ENCODE measurements at places on chromosomes 7 and 10. TPM values are rescaled to one million over a fixed set of nuclear protein-coding genes. Genes with fewer than 3 reads are reported as not detected.
A peak's percentile ranks its signal among the peaks of the same experiment; 100 is the strongest.

The TSPAN12 gene
- total RNA-seq, result not detected

The OR2A12 gene
- not detected for total RNA-seq

The SDHAF3 gene
- total RNA-seq, result 44.3 TPM

The EIF5AL1 gene
- 0.18 TPM for total RNA-seq

The PTPRZ1 gene
- not detected for total RNA-seq

The BLNK gene
- not detected for total RNA-seq

The SFTPA1 gene
- total RNA-seq, result not detected

The MYO3A gene
- not detected for total RNA-seq

The CFAP43 gene
- 0.09 TPM for total RNA-seq

The SPDYE6 gene
- not detected for total RNA-seq

The TAS2R3 gene
- 1.1 TPM for total RNA-seq

DNA sequence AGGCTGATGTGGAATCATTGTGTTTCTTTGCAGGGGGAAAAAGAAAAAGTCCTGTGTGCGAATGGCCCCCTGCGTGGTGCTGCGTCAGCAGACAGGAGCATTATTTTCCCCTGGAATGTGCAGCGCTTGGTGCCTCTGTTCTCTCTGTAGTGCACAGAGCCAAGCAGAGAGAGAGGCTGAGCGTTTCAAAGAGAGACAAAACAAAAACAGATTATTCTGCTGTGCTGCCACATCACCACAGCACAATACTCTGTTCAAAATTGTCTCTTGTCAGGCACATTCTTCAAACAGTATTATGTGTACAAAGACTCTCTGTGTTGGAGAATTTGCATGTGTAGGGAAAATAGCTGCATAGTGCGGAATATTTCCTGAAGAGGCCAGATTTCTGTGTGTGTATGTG is 609.0 kb downstream of the SDK1 start:
- no peak for DNase-seq

DNA sequence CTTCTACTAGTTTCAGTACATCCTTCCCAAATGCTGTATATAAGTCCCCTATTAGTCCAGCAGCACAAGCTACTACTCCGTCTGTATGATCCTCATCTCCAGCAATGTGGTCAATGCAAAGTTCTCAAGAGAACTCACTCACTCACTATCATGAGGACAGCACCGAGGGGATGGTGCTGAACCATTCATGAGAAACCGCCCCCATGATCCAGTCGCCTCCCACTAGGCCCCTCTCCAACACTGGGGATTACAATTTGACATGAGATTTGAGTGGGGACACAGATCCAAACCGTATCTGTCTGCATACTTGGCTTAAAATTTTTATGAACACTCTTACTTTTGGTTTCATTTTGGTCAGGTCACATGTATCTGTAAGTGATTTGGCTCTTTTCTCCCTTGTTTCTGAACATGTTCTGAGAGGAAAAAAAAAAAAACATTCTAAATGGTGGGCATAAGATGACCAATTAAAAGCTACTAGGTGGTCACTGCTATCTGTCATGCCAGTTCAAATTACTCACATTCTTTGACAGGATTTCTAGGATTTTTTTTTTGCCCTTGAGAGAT is 60.1 kb downstream of the ZNF783 start:
- no peak for DNase-seq

DNA sequence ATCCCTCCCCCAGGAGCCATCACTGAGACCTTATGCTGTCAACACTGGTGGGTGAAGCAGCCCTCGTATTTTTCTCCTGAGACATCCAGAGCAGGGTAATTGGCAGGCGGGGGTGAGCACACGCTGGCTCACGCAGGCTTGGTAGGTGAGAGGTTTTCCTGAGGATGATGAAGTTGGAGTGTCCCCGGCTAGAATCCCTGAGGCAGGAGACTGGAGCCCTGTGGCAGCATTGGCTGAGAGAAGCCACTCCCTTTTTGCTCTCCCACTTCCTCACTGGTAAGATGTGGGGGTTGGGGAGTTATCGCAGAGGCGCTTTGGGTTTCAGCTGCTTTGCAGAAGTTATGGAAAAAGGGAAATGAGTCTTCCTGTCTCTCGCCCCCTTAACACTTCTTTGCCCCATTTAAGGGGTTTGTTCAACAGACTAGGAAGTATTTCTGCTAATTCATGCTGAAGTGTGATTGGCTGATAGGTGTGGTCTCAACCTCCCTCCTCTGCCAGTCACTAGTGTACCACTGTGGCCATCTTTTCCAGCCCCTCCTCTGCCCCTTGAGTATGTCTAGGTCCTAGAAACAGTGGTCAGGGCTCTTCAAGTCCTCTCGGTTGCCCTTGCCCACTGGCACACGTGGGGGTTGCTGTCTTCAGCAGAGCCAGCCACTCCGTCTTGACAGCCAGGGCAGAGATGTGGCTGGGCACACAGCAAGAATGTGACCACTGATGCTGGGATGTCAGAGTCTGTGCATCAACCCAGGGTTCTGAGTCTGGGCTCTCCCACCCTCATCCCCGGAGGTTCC is 5.7 kb downstream of the ARPC1B start:
- peak; percentile 69 for DNase-seq

- DNase-seq, result no peak
These were observed 99.2 kb downstream of the PTPRN2 start for GRCh38 chr7:158488181-158488971.

- DNase-seq, result no peak
These were observed 33.4 kb upstream of the NRBF2 start for GRCh38 chr10:63099734-63100133.

- no peak for DNase-seq
These were observed 54.3 kb upstream of the DPYSL4 start for GRCh38 chr10:132132421-132132841.

DNA sequence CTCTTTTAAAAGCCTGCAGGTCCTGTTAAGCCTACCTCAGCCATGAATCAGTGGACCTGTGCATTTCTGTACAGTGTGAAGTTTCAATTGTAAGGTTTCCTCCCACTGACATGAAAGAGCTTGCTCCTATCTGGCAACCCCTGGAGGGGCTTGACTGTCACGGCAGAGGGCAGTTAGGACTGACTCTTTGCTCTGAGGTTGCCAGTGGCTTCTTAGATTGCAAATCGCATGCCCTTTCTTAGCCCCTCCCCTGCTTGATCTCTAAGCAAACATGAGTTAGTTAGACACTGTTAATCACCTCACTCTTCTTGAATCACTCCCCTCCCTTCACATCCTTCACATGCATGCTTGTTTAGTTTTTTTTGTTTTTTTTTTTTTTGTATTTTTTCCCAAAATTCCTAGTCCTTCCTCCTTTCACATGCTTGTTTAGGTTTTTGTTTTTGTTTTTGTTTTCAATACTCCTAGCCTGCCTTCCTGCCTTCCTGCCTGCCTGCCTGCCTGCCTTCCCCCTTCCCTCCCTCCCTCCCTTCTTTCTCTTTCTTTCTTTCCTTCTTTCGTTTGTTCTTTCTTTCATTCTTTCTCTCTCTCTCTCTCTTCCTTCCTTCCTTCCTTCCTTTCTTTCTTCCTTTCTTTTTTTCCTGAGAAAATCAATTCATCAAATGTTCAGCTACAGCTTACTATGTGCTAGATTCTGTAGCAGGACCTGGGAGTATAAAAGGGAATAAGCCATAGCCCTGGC is 6.0 kb upstream of the HIPK2 start:
- no peak for DNase-seq

GRCh38 chr7:136925556-136925955 is 57.1 kb downstream of the CHRM2 start:
- no peak for DNase-seq

GRCh38 chr7:99120916-99121315 is 23.0 kb downstream of the SMURF1 start:
- DNase-seq, result no peak

- DNase-seq, result no peak
These were observed 63.7 kb downstream of the LARP4B start for GRCh38 chr10:867807-868206.

GRCh38 chr7:97623333-97623732 is 108.6 kb upstream of the TAC1 start:
- DNase-seq, result no peak

GRCh38 chr10:20662742-20663141 is 234.4 kb downstream of the NEBL start:
- no peak for DNase-seq

GRCh38 chr7:155234158-155234492 is 63.6 kb upstream of the INSIG1 start:
- no peak for DNase-seq

DNA sequence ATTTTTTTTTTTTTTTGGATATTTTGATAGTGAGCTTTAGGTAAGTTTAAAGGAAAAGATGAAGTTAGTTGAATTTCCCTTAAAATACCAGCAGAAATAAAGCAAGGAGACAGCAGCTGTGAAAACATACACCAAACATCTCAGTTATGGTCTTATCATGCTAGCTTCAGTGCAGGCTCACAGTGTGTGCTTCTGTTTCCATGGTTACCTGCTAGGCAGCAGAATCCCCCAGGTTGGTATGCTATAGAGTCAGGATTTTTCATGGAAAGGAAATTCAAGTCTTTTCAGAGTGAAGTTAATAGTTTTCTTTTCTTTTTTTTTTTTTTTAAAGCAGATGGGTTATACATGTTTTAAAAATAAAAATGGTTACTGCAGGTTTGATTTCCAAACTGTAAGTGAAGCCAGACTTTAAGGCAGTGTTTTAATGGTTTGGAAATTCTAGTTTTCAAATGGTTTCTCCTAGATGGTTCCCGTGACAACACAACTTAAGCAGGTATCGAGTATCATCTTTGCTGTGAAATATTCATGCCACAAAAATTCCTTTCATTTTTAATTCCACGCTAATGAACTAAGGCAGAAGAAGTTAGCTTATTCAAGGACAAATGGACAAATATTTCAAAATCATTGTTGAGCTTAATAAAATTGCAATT is 230.9 kb downstream of the BICC1 start:
- DNase-seq, result no peak

DNA sequence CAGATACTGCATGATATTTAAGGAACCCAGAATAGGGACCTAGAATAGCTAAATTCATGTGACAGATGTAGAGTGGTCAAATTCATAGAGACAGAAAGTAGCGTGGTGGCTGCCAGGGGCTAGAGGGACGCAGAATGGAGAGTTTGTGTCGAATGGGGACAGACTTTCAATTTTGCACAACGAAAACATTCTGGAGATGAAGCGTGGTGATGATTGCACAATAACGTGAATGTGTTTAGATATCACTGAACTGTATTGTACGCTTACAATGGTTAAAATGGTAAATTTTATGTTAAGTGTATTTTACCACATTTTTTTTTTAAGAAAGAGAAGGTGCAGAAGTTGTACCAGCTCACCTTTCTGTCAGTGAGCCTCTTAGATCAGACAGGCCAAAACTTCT is 137.8 kb upstream of the TNS3 start:
- no peak for DNase-seq

DNA sequence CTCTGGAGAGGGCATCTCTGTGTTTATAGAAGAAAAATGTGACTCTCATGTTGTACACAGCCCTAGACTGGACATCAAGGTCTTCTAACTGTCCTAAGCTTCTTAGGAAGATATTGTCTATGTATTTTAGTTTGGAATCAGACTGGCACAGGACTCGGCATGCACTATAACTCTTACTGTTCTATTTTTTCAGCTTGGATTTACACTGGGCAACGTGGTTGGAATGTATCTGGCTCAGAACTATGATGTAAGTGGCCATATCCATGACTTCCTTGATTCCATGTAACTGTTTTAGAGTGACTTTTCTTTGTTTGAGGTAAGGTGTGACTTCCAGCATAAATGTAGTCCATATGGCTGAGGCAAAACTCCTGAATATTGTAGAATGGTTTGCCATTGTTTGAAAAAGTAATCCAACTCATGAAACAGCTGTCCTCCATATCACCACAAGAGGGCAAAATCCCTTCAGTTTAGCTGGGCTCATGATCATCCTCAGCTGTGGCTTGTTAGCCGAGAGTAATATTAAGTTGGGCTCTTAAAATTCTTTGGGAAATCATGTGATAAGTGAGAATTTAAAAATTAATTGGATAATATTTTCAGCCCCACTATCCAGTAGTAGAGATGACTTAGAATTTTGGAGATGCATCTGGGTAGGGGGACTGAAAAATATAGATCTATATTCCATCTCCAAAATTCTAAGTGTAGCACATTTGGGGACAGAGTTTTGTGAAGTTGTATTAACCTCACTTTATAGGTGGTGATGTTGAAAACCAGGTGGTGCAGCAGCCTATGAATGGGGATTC is 10.4 kb downstream of the STMP1 start:
- DNase-seq, result no peak

GRCh38 chr7:30896783-30897637 is 14.6 kb upstream of the AQP1 start:
- no peak for DNase-seq

GRCh38 chr7:101936611-101937231 is 119.3 kb downstream of the CUX1 start:
- no peak for DNase-seq

DNA sequence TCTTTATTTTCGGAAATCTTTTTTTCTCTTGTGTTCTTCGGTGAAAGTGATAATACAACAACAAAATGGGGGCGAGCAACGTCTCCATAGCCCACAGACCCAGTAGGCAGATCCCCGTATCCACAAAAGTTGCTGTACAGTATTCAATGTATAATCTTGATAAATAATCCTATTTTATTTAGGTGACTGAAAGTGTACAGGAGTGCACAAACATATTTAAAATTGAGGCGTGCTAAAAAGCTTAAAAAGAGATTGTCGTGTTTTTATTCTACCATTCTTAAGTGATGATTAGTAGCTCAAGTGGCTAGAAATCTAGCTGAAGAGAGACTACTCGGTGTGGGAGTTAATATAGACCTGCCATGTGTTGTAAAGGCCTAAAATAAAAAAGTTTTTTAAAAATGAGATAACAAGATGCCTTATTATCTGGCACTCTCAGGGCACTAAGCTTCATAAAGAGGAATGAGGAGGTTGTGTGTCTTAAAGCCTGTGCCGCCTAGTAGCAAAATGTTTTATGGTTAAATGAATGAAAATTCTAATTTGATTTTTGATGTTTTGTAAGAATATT is 1.6 kb downstream of the CAPZA2 start:
- DNase-seq, result no peak

DNA sequence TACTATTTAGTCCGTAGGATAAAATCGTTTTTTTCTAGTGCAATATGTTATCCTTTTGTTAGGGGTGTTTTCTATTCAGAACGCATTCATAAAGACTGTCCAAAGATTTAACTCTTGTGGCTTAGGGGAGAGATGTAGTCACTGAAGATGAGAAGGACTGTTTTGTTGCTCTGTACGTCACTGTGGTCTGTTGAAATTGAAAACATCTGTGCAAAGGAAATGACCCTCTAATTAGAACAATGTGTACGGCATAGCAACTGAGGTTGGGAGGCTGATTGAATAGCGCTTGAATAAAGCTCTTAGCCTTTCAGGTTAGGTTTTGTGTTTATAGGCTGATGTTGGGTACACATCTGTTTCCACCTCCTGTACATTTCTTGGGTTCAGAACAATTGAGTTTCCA is 453.4 kb upstream of the AKR1E2 start:
- no peak for DNase-seq

- no peak for DNase-seq
These were observed 41.5 kb upstream of the CXCL12 start for GRCh38 chr10:44426247-44427034.

- DNase-seq, result peak; percentile 53
These were observed at the start of gene IFIT1 for GRCh38 chr10:89391907-89392756. Gene IFIT1, plus strand, starts transcription at chr10:89392623. Its CDS starts 90 bp downstream, at chr10:89392713.

DNA sequence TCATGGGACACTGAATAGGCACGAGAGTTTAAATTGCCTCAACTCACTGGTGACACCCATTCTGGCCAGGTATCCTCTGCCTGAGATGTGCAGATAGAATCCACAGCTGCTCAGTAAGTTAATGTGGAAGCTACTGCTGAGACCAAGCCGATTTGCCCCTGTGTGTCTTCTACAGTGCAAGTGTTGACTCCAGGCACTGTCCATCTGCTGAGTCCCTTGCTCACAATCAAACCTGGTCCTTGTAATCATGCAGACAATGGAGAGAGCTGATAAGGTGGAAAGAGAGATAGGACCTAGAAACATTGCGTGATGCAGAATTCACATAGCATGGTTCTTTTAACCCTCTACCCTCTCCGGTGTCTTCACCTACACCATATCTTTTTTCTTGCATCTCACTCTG is 101.4 kb downstream of the ITGB8 start:
- DNase-seq, result no peak

Measured in activated CD4-positive, alpha-beta T cell treated with anti-CD3 and anti-CD28 coated beads for 36 hours (primary cell).